ENCODE measurements at places on chromosomes 7 and 10.

- DNase-seq, result no peak
These were observed 5.5 kb upstream of the BLNK start for GRCh38 chr10:96276831-96277230.

GRCh38 chr7:57210212-57210611 is 78.0 kb upstream of the ZNF479 start:
- no peak for DNase-seq

DNA sequence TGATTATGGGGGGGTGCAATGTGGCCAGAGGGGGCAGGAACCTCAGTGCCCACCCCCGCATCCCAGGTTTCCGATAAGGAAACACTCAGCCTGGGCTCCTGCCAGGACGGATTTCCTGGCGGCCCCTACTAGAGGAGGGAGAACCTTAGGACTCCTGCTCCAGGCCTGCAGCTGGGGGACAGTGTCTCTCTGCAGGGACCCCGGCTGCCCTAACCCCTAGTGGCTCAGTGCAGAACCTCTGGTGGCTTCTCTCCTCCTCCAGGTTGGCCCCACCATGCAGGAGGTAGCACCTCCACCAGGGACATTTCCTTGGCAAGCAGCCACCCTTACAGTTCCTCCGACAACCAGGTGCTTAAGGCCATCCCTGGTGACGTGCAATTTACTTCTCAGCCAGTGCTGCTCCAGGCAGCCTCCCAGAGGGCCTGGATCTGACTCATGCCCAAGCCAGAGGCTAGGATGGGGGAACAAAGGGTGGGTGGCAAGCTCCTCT is 31.9 kb downstream of the SH2B2 start:
- DNase-seq, result no peak

DNA sequence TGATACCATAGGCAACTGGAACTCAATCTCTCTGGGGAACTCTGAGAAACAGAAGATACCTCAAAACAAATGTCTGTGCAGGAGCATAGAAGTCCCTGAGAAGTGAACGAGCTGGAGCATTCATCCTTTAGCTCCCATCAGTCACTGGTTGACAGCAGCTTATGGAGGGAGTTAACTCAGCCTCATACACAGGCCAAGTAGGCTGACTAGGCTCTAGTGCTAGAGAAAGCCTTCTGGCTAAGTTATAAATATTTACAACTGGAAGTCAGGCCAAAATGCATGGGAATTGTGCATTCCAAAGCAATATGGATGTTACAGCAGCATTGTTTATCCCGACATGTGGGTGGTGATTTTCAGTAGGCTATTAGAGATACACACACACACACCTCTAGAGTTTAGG is 66.5 kb downstream of the ANK3 start:
- DNase-seq, result no peak

DNA sequence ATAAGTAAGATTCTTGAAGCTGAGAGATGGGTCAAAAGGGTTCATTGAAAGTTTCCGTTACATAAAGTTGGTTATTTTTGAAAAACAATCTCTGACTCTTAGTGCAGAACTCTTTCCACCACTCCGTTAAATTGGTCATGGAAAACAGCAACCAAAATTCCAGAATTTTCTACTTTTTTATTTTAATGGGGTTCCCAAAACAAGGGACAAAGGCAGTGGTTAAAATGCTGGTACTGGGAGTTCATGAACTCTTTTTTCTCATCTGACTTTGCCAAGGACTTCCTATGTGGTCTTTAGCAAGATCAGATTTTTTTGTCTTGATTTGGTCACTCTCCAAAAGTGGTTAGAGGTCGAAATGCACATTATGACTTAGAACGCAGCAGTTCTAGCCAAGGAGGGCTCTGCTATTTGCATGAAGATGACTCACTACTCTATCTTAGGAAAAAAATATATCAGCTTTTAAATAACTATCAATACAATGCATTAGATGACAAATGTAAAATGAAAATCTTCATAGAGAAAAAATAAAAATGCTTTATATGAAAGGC is 145.7 kb downstream of the REEP3 start:
- DNase-seq, result no peak

DNA sequence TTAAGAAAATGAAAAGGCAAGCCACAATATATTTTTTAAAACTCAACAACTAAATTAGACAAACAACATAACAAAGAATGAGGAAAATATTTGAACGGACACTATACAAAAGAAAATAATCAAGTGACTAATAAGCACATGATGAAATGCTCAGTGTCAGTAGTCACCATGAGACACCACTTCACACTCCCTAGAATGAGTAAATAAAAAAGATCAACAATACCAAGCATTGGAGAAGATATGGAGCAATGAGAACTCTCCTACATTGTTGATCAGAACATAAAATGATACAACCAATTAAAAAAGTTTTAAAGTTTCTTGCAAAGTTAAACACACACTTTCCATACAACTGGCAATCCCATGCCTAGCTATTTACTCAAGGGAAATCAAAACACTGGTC is 222.2 kb downstream of the C7orf25 start:
- no peak for DNase-seq

GRCh38 chr10:63286340-63286739 is 153.2 kb downstream of the NRBF2 start:
- no peak for DNase-seq

- DNase-seq, result no peak
These were observed 14.0 kb upstream of the IFIT1B start for GRCh38 chr10:89363729-89364442.

- no peak for DNase-seq
These were observed 95.4 kb downstream of the PPP1R9A start for GRCh38 chr7:95002775-95003174.

GRCh38 chr10:33180390-33180789 is 154.1 kb downstream of the NRP1 start:
- no peak for DNase-seq

GRCh38 chr7:151010307-151011096 is 13.8 kb downstream of the ATG9B start:
- DNase-seq, result no peak

DNA sequence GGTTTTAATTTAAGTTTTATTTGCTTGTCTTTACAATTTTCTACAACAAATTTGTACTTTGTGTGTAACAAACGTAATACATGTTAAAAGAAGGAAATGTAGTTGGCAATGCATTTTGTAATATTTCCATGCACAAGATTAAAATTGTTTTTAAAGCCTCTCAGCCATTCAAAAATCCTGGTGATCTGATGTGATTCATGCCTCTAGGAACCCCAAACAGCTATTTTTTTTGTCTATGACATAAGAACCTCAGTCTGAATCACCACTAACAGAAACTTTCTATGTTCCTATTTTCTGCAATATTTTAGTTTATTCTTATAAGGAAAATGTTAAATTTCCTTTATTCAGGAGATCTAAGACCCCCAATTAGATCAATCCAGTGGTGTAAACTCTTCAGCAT is 183.1 kb upstream of the YAE1 start:
- no peak for DNase-seq

DNA sequence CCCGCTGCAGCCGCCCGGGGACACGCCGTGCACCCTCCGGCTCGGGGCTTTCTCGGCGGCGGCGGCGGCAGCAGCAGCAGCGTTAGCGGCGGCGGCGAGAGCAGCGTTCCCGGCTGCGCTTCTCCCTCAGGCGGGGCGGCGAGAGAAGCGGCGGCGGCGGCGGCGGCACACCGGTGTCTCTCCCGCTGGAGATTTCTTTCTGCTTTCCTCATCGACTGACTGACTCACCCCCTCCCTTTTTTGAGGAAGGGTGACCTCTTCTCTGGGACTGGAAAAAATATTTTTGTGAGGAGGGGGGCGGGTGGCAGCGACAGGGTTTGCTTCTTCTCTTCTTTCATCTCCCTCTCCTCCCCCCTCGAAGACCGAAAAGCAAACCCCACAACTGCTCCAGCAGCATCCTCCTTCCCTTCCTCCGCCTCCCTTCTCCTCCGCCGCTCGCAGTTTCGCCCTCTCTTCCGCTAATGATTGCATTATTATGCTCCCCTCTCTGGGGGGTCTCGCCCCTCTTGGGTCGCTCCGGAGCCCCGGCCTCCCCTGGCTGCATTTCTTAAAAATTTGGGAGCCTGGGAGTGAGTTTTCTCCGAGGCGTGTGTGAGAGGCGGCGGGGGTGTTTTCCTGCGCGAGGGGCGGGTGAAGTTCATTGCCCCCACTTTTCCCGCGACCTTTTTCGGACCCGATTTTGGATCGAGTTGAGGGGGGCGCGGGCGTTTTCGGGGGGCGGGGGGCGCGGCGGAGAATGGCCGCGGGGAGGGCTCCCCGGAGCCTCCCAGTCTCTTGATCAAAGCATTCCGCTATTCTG is 411 bp downstream of the AUTS2 start:
- DNase-seq, result no peak

DNA sequence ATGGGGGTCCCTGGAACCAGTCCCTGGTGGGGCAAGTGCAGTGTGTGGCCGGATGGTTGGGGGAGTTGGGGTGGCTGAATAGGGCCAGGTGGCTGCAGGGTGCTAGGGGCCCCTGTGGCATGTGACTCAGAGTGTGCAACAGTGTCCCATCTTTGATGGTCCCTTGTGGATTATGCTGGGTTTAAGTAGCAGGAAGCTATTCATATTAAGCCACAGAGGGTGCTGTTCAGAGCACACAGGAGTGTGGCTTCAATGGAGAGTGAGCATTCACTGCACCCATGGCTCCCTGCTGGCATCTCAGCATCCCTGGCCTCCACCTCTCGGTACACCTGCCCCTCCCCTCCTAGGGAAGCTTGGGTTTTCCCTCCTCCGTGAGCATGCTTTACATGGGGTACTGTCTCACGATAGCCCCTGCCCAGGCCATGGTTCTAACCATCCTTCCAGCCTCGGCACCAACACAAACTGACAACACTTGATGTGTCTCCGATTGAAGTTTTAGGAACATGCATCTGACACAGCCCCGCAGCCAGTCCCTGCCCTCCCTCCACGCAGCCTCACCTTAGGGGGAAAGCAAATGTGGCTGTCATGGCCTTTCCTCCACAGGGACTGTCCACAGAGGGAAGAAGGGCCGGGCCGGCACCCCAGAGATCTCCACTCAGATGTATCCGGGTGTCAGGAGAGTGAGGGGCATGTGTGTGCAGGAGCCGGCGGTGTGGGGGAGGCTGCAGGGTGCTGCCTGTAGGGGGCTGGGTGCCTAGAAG is 30.4 kb upstream of the PPIF start:
- no peak for DNase-seq
